Tongue (tissue), 3 donors: ENCODE measurements at places on chromosomes 13 and 19. TPM values are rescaled to one million over a fixed set of nuclear protein-coding genes. Genes with fewer than 3 reads are reported as not detected.

KLK15 gene
- total RNA-seq = not detected

OR10H1 gene
- not detected for total RNA-seq

PDX1 gene
- total RNA-seq = not detected

IZUMO2 gene
- not detected for total RNA-seq

LHB gene
- total RNA-seq = not detected

TYROBP gene
- 3.6 TPM for total RNA-seq

CYP4F12 gene
- total RNA-seq = 25.2 TPM

CALM3 gene
- 141 TPM for total RNA-seq

SBSN gene
- total RNA-seq = 15.6 TPM
